ENCODE measurements at places on chromosomes 3 and 15.
A peak's percentile ranks its signal among the peaks of the same experiment; 100 is the strongest.

DNA sequence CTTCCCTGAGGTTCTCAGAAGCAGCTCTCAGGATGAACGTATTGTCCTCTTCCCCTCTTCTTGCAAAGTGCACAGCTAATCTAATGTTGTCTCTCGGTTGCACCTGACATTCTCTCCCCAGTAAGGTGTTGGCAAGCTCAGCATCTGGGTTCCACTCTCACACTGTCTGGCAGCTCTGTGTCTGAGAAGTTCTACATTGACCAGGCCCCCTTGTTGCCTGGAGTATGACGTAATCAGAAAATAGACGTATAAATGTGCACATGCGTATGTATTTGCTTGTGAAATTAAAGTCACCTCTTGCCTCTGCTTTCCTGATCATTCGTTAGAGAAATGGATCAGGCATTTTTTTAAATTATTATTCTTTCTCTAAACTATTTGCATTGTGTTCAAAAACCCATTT lies 67.7 kb downstream of the USF3 start:
- no peak for DNase-seq

DNA sequence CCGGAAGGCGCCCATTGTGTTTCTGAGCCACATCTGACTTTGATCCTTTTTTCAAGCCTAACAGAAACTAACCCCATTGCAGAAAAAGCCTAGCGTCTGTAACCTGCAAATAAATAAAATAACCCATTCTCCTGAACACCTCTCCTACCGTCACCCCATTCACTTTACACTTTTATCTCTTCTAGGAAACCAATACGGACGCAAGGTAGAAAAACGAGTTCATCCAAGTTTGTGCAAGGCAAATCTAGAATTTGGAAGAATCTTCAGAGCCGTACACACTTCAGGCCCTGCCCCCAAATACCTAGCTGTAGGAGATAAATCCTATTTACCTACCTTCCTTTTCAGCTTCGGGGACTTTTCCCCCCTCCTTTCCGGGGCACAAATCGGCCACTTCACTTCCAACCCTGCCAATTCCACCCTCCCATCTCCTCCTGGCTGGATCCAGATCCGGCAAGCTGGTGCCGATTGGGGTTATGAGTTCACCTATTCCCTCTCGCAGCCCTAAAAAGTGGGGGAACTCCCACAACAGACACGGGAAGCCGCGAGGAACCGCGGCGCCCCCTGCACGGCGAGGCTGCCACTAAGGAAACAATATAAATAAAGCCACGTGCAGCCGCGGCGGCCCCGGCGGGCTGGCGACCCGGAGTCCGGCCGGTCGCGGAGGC lies 987 bp downstream of the PRTG start:
- DNase-seq = no peak

DNA sequence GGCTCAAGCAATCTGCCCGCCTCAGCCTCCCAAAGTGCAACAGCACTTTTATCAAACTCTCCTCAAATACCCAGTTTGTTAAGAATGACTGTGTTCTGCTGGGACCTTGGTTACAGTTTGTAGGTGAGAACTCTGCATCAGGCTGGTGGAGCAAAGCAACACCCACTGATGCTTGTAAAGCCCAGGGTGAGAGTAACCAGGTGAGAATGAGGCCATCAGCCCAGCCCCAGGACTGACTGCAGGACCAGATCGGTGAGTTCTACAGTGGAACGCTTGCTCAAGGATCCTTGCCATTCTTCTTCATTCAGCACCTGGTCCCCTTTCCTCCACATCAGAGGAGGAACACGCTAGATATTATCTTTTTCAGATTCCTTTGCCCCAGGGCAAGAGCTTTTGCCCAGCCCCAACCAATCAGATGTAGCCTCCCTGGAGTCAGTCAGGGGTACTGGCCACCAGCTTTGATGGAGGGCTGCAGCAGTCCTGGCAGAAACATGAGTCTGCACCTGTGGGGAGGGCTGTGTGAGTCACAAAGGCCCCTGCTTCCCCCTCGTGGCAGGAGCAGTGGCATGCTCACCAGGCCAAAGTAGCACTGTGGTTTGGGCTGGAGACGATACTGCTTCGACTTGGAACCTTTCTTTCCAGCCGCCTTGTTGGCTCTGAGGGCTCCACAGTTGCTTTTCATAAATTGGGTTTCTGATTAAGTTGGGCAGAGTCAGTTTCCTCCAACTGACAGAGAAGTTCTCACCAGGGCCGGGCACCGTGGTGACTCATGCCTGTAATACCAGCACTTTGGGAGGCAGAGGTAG lies 3.5 kb upstream of the SHISA5 start:
- DNase-seq = peak; percentile 86

GRCh38 chr15:53875139-53875538 lies 103.1 kb upstream of the UNC13C start:
- no peak for DNase-seq

- DNase-seq = no peak
Observed at GRCh38 chr3:139675327-139675726, 2.4 kb downstream of the NMNAT3 start.

GRCh38 chr3:82194870-82195269 lies 433.4 kb upstream of the GBE1 start:
- no peak for DNase-seq

GRCh38 chr3:30286811-30287210 lies 319.6 kb upstream of the TGFBR2 start:
- DNase-seq = no peak

GRCh38 chr3:51100536-51100851 lies 284.6 kb upstream of the MANF start:
- DNase-seq = no peak

GRCh38 chr3:99537416-99537815 lies 101.0 kb upstream of the COL8A1 start:
- DNase-seq = no peak

GRCh38 chr3:167913219-167913835 lies 177.8 kb downstream of the SERPINI1 start:
- no peak for DNase-seq

DNA sequence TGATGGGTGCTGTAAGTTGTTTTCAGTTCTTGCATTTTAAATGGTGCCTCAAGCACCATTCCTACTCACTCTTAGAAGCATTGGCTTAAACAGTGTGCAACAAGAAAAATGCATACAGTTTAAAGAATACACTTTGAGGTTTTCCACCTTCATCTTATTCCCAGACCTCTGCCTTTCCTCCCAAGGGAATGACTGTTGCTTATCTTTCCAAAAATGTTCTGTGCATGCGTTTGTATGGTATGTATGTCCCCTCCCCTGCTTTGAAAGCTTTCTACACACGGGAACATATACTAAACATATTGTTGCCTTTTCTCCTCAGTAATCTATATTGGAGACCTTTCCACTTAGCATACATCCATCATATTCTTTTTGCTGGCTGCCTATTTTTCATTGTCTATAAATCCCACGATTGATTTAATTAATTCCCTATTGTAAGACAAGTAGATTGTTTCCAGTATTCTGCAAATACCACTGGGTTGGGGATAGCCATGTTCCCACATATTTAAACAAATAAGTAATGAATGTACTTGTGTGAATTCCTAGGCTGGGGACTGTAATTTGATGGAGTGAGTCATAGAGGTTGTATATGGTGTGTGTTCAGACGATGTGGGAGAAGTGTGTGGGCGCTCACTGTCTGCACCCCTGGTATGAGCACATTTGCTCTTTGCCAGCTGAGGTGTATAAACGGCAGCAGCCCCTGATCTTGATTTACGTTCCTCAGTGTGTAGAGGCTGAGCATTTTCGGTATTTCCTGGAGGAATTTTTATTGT lies 5.8 kb downstream of the TRAK1 start:
- no peak for DNase-seq

DNA sequence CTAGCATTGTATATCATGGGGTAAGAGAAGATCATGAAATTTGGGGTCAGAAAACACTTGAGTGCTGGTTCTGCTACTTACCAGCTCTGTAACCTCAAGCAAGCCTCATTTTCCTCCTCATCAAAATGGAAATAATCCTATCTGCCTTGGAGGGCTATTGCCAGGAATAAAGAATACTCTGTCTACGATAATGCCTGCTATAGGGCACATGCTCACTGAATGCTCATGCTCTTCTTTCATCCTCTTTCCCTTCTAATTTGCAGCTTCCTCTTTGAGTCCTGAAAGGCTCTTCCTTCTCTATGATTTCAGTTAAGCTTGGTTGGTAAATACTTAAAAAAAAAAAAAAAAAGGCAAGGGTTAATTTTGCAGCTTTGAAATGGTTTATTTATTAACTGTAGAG lies 12.8 kb downstream of the RTP1 start:
- DNase-seq = no peak

DNA sequence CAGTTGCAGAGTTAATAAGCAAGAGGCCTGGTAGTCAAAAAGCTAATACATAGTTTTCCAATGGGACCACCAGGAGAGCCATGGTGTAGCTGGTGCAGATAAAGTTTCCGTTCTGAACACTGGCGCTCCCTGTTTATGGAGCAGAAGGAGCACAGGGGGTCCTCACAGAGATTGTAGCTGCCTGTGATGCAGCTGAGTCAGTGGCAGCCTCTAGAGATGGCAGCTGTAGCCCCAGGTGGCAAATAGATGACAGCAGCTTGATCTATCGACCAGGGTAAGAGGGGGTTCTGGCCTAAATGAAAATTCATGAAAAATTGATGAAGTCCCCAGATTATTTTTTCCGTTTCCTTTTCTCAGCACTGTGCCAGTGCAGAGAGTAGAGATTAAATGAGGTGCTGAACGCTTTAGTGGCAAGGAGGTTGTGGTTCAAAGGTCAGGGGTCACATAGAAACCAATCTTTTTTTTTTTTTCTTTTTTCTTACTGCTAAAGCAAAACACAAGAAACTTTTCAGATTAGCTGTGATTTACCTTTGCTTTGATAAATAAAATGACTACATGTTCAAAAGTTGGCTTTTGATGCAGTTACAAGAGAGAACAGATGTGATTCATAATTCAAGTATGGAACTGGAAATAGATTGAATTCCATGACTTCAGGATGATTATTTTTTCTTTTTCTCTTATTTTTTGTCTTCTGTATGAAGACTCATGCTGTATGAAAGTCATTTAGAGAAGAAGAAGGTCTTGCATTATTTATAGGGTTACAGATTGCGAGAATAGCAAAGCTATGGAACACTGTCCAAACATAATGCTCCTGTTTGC lies 63.3 kb downstream of the ROBO2 start:
- no peak for DNase-seq

DNA sequence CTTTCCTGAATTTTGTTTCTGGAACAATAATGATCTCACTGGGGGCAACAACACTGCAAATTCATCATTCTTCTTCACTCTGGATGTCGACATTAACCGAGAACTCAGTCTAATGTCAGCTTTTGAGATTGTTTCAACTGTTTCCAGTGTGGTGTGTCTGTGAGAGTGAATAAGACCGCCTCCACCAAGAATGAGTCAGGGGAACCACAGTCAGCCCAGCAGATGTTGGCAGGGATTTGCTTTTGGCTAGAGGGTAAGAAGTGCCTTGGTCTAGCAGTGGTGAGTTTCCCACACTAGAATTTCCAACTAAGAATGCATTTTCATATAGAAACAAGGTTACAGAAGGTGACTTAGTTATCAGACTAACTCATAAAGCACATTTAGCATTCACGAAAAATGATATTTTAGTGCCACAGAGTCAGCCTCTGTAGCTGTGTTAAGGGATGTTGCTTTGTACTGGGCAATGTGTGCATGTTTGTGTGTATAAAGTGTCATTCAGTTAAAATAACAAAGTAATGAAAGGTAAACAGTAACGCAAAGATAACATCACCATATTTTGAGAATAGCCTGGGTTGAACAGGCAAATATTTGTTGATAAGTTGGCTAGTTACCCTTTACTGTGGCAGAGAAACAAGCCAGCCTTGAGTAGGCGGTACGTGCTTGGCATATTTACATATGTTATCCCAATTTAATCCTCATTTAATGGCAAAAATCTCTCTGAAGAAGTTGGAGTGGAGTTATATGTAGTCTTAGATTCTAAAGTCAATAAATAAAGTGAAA lies 33.8 kb downstream of the DRD3 start:
- DNase-seq = no peak

GRCh38 chr3:194946091-194946490 lies 260.4 kb downstream of the FAM43A start:
- DNase-seq = no peak

DNA sequence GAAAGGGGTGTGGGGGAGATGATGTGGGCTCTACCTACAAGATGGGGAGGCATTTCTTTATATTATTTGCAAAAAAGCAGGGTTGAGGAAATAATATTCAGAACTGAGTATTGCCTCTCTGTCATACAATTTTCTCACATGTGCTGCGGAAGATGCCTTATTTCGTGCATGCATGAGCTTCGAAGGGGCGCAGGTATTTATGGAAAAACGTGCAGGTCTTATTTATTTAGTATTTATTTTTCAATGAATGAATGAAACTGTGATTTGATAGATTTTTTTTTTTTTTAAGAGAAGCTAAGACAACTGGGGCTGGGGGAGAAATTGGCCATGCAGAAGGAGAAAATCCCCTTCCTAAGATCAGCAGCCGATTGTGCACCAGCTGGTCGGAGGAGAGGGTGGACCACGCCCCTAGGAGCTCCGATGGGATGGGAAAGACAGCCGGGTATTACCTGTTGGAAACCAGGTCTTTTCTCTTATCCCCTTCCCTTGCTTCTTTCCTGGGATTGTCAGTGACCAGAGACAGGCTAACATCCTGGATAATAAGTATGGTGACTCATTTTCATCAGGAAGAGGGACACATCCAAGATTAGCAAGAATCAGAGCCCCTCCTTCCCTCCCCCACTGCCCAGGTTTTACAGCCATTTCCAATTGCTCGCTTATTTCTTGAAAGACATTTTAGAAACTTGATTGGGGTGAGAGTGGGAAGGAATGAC lies 875 bp downstream of the GAP43 start:
- DNase-seq = no peak

GRCh38 chr3:70729845-70730244 lies 417.4 kb upstream of the MDFIC2 start:
- no peak for DNase-seq

DNA sequence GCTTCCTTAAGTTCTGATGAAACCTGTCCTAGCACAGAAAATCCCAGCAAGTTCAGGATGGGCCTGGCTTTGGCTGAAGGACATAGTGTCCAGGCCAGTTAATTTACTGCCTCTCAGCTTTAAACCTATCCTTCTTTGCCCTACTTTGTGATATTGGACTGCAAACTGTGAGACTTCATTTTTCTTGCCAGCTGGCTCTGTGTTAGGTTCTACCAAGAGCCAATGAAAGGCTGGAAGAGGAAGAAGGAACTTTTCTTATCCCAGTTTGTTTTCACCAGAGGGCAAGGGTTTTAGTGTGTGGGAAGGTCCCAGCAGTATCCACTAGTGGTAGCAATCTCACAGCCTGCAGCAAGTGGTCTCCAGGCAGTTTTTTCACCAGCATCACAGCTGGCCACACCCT lies 18.2 kb downstream of the DCUN1D1 start:
- DNase-seq = no peak

- no peak for DNase-seq
Observed at GRCh38 chr3:14479591-14479990, 60.6 kb downstream of the GRIP2 start.

DNA sequence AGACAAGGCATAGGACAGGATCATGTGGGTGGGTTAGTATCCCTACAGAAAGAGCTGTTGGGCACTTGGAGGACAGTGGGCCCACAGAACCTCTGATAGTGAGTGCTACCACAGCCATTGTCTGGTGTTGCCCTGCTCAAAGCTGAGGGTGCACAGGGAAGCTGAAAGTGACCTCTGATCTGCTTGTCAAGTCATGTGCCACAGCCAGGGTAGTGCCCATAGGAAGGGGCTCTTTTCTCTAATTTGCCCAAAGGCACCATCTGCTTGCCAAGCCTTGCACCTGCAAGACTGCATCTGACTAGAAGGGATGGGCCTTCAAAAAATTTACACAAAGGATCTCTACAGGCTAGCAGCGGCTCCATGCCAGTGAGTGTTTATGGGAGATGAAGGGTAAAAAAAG lies 87.4 kb upstream of the GSK3B start:
- DNase-seq = no peak

GRCh38 chr3:50502584-50503423 lies 630 bp downstream of the CACNA2D2 start:
- DNase-seq = peak; percentile 25
